H54 (cell line): ENCODE measurements at places on chromosomes 6 and 20.

DNA sequence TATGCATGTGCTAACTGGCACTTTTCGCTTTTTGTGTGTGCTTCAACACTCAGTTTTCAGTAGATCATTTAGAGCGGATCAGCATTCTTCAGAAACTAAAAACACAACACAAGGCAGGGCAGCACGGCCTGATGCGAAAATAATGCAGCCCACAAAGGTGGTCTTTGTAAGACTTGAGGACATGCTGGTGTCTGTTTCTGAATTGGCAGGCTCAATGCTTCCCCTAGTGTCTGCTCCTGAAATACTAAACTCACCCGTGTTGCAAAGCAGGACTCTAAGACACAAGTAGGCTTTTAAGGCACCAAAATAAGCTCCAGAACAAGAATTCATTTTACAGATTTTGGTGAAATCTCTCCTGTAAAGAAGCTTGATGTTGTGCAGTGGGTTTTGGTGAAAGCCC, 676.5 kb downstream of the TENT5A start:
- DNase-seq: no peak

DNA sequence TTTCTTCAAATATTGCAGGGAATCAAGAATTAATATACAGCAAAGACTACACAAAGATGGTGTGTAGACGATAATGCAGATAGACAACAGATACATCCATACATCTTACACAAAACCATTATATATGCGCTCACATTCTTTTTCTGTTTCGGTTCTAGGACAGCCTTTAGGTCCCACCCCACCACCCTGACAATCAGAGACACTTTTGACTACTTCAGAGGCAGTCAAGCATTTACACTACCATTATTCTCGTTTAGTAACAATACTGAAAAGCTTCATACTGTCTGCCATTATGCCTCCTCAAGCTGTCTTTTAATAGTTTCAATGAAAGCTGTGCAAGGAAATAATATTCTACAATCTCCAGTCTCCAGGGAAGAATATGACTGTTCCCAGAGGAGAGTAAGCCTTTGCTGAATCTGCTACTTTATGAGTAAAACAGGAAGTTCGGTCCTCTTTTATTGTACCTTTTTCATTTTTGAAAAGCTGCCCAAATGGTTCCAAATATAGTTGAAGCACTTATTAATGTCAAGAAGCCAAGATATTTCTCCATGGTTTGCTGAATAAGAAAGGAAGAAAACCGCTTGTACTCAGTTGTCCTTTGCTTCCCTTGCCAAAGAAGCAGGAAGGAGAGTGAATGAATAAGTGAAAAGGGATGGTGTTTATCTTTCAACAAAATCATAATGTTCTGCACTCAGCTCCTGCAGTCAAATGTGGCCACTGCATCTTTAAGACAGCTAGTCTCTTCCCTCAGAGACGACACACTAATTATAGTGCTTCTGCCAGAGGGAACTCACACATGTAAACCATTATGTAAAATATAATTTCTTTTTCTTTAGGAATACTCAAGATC, 468.3 kb downstream of the CDC5L start:
- DNase-seq: no peak

GRCh38 chr20:21090111-21090618, 16.0 kb downstream of the LINC00237 start:
- no peak for DNase-seq

GRCh38 chr20:52948491-52948890, 23.7 kb upstream of the TSHZ2 start:
- DNase-seq: no peak

DNA sequence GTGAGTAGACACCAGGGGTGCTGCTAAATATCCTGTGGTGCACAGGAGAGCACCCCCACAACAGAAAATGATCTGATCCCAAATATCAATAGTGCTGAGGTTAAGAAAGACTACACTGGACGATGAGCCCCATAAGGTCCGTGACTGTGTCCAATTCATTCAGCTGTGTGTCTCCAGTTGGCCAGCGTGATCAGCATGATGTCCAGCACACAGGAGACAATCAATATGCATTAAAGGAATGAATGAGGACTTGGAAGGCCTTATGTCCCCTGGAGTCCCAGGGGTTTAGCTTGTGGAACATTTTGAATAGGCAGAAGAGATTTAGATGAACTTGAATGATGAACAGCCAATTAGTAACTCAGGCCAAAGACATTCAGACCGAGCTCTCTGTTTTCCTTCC, 6.3 kb downstream of the PPP1R16B start:
- DNase-seq: no peak

GRCh38 chr6:16284472-16284871, 46.1 kb downstream of the GMPR start:
- no peak for DNase-seq

DNA sequence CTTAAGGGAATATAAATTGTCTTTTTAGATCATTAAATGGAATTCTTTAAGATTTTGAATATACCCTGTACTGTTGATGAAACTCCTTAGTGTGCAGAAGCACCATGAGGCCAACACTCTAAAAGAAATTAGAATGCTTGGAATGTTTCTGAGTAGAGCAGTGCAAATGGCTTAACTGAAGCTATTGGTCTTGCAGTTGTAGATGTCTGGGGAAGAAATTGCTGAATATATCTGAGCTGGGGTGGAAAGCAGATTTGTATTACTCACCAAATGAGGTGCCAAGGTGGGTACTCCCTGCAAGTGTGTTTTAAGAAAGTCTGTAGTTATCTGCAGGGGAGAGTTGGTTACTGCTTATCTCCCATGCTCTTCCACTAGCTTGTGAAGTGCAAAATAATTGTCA, 119.0 kb downstream of the ADGRG6 start:
- DNase-seq: no peak

DNA sequence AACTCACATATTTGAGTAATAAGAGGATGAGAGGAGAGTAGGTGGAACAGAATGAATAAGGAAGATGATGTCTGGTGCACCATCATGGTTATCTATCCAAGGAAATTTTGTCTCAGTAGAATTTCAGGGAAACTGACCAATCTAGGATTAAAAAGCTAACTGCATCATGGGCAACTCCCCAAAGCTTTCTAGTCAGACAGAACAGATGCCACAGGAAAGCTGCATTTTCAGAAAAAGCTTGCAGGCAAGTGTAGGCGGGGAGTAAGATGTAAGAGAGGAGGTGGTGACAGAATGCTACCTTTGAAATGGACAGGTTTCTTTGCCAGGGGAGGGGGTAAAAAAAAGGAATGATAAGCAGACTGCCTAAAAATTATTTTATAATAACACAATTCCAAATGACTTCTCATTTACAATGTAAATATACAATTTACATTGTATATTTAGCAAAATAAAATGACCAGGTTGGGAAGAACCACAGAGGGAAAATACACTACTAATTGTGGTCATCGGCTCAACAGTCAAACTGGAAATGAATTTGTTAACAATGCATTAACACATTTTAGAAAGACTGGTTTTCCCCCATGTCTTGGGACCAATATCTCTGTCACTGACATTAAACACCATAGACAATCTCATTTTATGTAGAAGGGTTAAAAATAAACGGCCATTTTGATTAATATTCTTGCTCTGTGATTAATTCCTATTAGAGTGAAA, 15.1 kb downstream of the NHSL1 start:
- DNase-seq: no peak

- no peak for DNase-seq
Observed at GRCh38 chr6:37007340-37008043, 2.0 kb downstream of the FGD2 start.

GRCh38 chr6:136359851-136360250, 70.2 kb upstream of the BCLAF1 start:
- no peak for DNase-seq

DNA sequence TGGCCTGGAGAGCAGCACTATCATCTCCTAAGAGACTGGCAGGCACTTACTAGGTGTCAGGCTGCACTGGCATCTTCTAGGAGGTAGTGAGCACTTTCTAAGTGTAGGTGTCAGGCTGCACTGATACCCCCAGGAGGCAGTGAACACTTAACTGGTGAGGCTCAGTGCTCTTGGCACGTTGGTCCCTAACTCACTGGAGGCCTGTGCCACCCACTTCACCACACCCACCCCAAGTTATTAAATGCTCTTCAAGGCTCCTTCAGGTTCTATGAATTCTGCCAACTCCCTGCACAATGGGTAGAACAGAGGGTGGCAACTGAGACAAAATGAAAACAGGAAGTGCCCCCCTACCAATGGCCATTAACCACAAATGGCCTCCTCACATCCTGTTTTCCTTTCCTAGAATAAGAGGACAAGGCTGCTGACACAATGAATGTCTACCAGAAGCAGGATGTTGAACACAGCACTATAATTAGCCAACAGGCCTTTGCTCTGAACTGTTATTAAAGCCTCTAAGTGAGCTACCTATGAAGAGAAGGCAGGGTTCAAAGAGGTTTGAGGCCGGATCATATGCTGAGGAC, 29.4 kb downstream of the NCOA5 start:
- DNase-seq: no peak

- no peak for DNase-seq
Observed at GRCh38 chr20:44615169-44615791, 32.9 kb downstream of the PKIG start.

GRCh38 chr6:85496009-85496579, 46.2 kb downstream of the NT5E start:
- DNase-seq: no peak

- DNase-seq: no peak
Observed at GRCh38 chr6:101397199-101397598, 3.7 kb downstream of the GRIK2 start.

GRCh38 chr6:10369896-10370295, 45.0 kb downstream of the TFAP2A start:
- peak; percentile 40 for DNase-seq

- DNase-seq: no peak
Observed at GRCh38 chr6:111038534-111039252, 48.6 kb upstream of the SLC16A10 start.

- DNase-seq: no peak
Observed at GRCh38 chr6:98946879-98947410, 801 bp downstream of the FBXL4 start.

GRCh38 chr6:104541411-104541810, 318.3 kb downstream of the HACE1 start:
- no peak for DNase-seq

GRCh38 chr6:142856624-142857232, 88.2 kb downstream of the HIVEP2 start:
- DNase-seq: no peak

DNA sequence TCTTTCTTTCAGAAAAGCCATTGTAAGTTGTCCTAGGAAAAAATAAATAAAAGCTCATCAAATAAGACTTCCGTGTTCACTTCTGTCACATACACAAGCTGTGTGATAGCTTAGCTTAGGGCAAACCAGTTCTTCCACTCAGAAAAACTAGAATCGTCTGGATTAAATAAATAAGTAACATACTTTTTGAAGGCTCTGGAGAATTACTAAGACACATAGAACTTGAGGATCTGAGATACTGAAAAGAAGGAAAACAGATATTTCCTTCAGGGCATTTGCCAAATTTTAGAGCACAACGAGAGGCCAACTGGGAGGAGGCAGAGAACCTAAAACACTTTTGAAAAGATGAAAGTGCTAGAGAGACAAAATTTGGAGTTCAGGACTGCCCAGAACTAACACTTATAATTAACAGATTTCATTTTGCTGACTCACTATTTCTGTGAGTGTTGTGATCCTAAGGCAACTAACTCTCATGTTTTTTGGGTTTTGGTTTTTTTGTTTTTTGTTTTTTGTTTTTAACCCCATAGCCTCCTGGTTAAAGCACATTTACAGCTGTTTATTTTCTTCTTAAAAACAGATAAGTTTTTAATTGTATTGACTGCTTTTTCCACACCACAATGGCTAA, 38.7 kb upstream of the THEMIS start:
- DNase-seq: no peak

GRCh38 chr20:49786196-49786595, 26.4 kb upstream of the SLC9A8 start:
- no peak for DNase-seq

GRCh38 chr6:26089272-26089671, 2.0 kb downstream of the HFE start:
- no peak for DNase-seq
